ENCODE measurements at places on chromosomes 3 and 15.

DNA sequence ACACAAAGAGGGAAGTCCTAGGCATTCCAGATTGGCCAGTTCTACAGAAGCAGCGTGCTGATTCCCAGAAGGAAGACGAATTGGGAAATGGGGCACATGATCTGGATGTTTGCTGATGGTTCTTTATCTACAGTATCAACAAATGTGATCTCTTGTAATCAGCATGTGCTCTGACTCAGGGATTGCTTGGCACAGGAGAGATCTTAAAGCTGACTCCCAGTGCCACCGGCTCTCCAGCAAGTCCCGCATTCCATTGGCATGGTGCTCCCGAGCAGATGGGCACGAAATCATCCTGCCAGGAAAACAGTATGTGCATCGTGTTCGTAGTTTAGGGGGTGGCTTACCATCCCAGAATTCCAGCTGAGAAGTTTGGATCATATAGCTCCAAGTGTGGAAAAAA is 259.9 kb upstream of the NR2F2 start:
- no peak for DNase-seq

GRCh38 chr3:141235661-141236171 is 4.1 kb downstream of the PXYLP1 start:
- DNase-seq = peak; percentile 16

- DNase-seq = no peak
These were observed 53.6 kb downstream of the CLSTN2 start for GRCh38 chr3:139988472-139989156.

GRCh38 chr15:63503739-63504246 is 600 bp upstream of the USP3 start:
- peak; percentile 82 for DNase-seq

- DNase-seq = no peak
These were observed 263.6 kb upstream of the GOLGA6L4 start for GRCh38 chr15:83971992-83972391.

- DNase-seq = no peak
These were observed 34.6 kb downstream of the THSD4 start for GRCh38 chr15:71149646-71150557.

DNA sequence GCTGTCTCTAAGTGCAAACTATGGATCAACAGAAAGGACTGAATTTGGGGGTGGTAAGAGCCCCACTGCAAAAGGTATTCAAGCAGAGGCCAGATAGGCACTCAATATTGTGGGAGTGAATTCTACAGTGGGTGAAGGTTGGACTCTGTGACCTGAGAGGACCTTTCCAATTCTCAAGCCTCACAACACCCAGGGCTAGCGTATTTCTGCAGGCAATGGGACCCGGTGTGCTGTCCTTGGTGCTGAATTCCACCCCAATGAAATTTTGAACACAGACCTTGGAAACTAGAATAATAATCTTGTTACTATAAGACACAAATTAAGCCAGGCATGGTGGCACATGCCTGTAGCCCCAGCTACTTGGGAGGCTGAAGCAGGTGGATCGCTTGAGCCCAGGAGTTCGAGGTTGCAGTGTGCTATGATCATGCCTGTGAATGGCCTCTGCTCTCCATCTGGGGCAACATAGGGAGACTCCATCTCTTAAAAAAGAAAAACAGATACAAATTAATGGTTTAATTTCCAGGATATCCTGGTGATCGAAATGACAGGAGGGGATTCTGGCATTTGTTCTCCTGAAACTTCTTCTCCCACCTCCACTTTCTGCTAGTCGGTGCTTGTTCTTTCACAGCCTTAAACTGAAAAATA is 135.4 kb downstream of the RAB11A start:
- DNase-seq = peak; percentile 57

- no peak for DNase-seq
These were observed 55.9 kb upstream of the C3orf80 start for GRCh38 chr3:160169139-160169976.

- peak; percentile 60 for DNase-seq
These were observed 1.6 kb downstream of the NR2F2 start for GRCh38 chr15:96331945-96332636.

DNA sequence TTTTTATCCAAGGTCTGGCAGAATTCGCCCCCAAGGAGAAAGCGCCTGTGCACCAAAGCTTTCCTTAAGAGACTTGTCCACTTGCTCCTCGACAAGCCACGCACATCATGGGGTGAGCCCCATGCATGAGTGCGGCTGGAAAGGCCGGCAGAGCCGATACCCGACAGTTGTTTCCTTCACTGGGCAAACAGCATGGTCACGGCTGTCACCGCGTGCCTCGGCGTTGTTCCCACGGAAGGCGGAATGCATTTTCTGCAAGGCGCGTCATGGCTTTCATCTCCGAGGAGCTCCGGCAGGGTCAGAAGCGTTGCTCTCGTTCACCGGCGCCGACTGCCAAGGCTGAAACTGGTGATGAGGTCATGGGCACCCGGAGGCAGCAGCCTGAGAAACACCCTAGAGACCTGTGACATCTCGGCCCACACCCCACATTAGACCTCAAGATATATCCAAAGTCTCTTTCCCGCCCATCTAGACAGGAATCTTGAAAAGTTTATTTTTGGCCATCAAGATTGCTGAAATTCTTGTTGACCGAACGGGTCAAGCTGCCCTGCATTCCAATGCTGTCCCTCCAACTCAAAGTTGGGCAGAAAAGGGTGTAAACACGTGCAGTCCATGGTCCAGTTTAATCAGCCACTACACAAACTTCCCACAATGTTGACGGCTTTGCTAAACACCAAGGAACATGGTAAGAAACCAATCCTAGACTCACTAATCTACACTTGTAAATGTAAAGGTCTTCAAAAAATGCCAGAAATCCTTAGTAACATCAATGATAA is 604 bp upstream of the TJP1 start:
- peak; percentile 70 for DNase-seq

- DNase-seq = no peak
These were observed 138.7 kb upstream of the CADM2 start for GRCh38 chr3:84820126-84820525.

DNA sequence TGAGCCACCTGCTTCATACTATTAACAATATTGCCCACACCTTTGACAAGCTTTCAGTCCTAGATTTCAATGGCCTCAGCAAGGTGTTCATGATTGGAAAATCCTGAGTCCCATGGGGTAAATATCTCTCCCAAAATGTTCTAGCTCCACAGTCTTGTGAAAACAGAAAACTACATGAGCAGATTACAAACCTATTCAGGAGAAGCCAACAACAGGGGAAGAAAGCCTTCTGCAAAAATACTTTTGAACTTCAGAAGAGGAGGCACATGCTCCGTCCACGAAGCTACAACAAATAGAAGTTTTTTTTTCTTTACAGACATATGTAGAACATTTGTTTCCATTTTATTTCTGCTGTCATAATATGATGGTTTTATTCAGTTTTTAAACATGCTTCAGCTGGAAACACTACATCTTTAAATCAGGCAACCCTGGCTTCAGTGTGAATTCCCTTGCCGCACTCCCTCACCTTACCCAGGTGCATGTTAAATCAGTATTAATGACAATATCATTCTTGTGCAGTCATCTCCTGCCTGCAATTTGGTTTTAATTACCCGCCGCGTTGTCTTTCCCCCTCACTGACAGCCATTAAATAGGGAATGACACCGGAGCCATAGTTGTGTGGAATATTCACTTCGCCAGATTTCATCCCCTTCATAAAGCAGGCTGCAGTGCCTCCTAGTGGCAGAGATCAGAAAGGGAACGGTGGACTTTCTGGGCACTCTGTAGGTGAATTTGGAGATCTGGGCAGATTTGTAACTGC is 725.5 kb upstream of the ARRDC4 start:
- DNase-seq = peak; percentile 66

DNA sequence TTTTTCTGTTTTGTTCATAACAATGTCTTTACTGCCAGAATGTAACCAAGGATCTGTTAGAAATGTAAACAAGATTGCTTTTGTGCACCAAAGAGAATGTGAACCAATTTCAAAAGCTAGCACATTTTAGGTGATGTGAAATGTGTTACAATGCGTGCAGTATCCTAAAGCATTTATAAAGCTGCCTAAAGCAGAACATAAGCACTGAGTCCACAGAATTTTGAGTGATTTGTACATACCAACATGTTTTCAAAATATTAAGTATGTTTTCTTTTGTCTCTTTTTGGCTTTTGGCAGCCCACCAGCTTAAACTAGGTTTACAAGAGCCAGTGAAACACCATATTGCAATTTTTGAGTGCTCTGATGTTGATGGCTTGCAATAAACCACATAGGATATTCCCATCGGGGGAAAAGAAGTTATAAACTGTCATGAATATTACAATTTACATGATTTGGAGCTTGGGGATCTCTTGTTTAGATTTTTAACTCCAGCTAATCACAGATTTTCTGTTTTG is 364.0 kb downstream of the ZIC1 start:
- DNase-seq = no peak

GRCh38 chr3:8538913-8539312 is 37.3 kb downstream of the LMCD1 start:
- DNase-seq = no peak

- DNase-seq = no peak
These were observed 1.2 kb upstream of the BBX start for GRCh38 chr3:107521469-107522059.

DNA sequence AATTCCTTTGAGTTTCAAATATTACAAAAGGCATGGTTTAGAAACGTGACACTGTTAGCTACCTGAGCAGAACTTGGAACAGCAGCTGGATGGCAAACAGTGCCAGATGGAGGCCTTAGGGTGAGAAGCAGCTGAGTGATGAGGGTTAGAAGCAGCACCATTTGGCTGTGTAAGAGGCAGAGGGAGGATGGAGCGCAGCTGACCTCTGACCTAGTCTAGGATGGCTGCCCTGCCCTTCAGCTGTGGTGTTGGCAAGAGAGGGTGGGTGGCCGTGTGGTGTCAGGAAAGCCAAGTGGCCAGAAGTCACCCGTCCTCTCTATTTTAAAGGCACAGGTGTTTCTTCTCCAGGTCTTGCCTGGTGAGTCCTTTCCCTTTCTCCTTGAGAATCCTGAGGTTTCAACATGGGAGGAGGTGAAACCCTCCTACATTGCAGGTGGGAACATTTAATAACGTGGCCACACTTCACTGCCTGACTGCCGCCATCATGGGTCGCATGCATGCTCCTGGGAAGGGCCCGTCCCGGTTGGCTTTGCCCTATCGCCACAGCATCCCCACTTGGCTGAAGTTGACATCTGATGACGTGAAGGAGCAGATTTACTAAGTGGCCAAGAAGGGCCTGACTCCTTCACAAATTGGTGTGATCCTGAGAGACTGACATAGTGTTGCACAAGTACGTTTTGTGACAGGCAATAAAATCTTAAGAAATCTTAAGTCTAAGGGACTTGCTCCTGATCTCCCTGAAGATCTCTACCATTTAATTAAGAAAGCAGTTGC is 17.6 kb downstream of the BCL2L10 start:
- no peak for DNase-seq

GRCh38 chr15:46301291-46301690 is 666.5 kb downstream of the SQOR start:
- DNase-seq = no peak
